ENCODE measurements at places on chromosomes 12 and 14.

DNA sequence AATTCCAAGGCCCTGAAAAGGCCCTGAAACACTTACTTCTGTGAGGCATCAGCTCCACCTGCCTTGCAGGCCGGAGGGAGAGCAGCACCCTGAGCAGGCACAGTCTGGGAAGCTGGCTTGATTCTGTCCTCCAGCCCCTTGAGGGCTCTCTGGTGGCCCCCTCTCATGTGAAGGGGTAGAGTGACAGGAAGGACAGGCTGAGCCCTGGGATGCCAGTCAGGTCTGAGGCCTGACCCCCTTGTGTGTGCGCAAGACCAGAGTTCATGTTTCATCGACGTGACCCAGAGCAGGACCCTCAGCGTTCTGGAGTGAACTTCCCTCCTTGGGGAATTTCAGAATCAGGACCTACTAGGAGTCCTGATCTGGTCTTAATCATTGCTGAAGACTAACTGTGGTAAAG is 1.3 kb downstream of the RNASE8 start:
- DNase-seq, result no peak

DNA sequence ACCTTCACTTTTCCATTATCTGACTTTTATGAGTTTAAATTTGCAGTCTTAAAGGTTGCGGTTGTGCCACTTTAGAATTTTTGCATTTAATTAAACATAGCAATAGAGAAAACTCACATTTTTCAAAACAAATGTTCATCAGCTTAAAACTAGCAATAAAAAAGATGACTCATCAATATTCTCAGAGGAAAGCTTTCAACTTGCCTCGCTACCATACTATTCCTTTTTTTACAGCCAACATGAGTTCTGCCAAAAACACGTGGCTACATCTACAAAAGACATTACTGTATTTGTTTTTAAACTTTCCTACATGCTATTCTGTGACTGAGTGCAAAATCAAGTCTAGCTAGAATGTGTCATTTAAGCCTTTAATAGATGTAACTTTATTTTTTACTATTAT is 497.1 kb downstream of the RPS29 start:
- DNase-seq, result no peak

GRCh38 chr12:12976366-12976765 is 23.7 kb downstream of the HEBP1 start:
- peak; percentile 97 for DNase-seq

DNA sequence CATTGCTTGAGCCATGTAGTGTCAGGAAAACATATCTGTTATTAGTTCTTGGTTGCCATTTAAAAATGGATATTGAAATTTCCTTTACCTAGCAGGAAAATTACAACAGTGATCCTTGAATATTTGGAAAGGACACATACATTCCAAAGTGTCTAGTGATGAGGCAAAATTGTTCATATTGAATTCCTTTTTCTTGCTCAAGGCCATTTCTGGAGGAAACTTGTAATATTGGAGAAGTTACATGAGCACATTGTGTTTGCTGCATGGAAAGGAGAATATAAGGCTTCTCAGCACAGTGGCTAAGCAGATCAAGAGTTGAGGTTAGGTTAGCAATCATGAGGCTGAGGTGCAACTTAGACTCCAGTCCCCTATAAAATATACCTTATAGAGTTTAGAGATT is 121.9 kb downstream of the PDE3A start:
- peak; percentile 72 for DNase-seq

- no peak for DNase-seq
These were observed 315.8 kb downstream of the BCL11B start for GRCh38 chr14:98956181-98956580.

DNA sequence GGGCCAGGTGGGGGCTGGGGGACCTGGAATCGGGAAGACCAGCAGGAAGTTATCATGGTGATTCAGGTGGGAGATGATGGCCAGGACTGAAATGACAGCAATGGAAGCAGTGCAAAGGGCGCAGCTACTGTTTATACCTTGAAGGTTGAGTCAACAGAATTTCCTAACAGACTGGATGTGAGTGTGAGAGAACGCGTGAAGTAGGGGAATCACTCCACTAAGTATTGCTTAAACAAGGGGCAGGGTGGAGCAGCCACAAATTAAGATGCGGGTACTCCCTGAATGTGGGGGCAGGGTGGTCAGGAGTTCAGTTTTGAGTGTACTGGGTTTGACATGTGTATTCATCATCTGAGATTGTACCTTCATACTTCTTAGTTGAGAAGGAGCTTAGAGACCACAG is 45.1 kb downstream of the MYF5 start:
- DNase-seq, result no peak

- DNase-seq, result peak; percentile 24
These were observed 143.1 kb downstream of the PCNX1 start for GRCh38 chr14:71050227-71050823.

DNA sequence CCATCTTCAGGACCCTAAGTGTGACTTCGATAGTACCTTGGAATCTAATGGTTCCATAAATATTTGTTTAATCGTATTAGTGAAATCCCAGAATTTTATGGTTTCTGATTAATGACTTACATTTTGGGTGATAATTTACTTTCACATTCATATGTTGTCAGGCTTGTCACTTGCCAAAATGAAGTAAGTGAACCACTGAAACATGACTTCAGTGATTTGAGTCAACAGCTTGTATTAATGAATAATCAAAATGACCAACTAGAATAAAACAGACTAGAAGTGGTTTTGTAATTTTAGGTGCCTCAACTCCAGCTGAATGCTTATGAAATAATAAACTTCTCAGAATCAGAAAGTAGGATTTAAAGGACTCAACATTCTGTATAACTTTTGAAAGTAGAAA is 517.1 kb downstream of the PRKD1 start:
- no peak for DNase-seq

DNA sequence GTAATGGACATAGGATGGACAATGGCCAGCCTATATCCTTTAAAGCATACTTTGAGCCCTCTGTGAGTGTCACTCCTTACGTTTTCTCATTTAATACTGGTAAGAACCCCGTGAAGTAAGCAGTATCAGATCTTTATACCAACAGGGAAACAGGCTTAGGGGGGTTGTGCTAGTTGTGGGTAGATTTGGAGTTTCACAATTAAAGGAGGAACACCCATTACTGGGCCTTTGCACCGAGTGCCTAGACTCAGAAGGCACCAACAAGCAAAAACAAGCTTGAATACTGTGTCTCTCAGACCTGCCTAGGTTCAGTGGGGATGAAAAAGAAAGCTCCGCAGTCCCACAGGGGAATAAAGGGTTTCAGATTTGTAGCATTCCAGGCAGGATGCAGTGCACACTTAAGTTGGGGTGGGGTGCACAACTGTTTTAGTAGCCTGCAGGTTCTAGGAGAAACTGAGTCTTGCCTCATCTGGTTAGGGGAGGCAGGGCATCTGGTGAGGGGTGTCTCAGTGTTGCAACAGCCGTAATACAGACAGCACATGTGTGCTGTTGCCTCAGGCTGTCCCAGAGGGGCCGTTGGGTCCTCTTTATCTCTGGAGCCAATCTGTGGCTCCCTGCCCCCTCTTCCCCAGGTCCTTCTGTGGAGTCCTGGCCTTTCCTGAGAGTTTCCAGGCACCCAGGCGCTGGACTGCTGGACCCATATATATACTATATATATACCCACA is 51.2 kb downstream of the IRAK3 start:
- no peak for DNase-seq

- no peak for DNase-seq
These were observed 71.3 kb downstream of the CLMN start for GRCh38 chr14:95248432-95248831.

- DNase-seq, result peak; percentile 82
These were observed 251.1 kb upstream of the BTG1 start for GRCh38 chr12:92396647-92397252.

DNA sequence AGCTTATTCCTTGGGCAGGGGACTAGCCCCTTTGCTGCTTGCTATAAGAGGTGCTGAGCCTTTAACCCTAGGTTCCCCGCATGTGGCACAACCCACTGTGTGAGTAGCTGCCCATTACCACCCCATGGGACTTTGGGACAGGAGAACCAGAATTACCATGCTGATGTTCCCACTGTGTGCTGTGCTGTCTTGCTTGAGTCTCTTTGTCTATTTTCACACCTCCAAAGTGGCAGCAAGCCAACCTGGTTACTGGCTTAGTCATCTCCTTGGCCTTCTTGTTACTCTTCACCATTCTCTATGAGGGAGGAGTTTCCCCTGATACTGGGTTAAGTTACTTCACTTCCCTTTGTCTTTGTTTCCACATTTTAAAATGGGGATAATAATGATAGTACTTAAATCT is 73.4 kb upstream of the ETV6 start:
- DNase-seq, result peak; percentile 71

GRCh38 chr12:12447236-12447635 is 90.4 kb downstream of the BORCS5 start:
- peak; percentile 31 for DNase-seq

DNA sequence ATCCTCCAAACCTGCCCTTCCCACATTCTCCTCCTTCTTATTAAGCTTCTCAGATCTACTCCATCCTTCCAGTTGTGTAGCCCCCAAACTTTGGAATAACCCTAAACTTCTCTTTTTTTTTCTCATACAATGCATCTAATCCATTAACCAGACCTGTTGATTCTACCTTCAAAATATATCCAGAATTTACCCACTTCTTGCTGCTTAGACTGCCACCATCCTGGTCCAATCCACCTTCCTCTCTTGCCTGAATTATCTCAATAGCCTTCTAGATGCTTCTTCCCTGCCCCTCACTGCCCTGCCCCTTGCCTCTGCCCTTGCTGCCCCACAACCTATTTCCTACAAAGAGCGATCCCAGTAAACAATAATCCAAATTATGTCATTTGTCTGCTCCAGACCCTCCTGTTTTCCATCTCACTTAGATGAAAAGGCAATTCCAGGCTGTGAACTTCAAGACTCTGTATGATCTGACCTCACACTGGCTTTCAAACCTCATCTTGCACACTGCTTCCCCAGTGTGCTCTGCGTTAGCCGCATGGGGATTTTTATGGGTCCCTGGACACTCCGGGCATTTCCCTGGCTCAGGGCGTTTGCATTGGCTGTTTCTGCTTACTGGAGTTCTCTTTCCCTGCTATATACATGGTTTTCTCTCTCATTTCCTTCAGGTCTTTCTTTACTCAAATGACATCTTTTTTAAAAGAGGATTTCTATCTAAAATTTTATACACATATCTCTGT is 42.6 kb upstream of the HIF1A start:
- DNase-seq, result peak; percentile 13

DNA sequence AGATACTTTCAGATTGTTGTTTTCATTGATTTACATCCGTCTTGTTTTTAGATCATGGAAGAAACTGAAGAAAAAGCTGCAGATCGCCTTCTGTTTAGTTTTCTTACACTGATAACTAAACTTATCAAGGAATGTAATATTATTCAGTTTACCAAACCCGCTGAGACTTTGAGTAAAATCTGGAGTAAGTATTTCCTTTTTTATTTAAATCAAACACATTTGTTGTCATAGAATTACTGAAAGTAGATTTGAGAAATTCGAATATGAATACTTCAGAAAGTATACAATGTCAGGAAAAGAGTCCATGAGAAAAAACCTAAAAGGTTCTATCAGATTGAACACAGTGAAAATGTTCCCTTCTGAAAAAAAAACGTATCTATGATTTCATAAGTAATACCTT is 32.0 kb downstream of the ARL1 start:
- no peak for DNase-seq

DNA sequence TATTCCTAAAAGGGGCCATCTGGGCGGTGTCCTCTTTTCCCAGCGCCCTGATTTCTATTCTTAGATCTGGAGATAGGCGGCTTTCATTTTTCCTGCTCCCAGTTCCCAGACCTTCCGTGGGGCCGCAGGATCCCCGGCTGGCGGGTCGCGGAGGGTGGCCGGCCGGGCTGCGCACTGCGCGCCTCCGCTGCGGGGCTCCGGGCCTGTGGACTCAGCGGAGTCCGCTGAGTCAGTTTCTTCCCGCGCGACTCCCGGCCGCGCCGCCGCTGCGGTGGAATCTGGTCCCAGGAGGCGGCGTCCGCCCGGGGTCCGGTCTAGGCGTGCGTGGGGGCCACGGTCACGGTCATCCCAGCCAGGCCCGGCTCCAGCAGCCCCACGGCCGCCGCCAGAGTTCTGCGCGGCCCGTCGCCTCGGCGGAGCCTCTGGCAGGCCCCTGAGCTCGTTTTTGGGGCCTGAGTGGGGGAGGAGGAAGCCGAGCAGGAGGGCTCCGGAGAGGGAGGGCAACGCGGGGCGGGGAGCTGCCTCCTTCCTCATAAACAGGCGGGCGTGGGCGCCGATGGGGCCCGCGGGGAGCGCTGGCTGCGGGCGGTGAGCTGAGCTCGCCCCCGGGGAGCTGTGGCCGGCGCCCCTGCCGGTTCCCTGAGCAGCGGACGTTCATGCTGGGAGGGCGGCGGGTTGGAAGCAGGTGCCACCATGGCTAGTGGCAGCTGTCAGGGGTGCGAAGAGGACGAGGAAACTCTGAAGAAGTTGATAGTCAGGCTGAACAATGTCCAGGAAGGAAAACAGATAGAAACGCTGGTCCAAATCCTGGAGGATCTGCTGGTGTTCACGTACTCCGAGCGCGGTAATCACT is at the start of gene LRRK2:
Gene LRRK2 (plus strand): TSS at position 559 of the 853 bp plus-strand sequence. CDS start 135 bp downstream, at position 694.
- peak; percentile 66 for DNase-seq

GRCh38 chr12:29245246-29245645 is 96.2 kb downstream of the FAR2 start:
- DNase-seq, result peak; percentile 24

GRCh38 chr14:23042162-23042965 is at the start of gene PSMB11:
TSS of gene PSMB11 (plus strand) at chr14:23042212. CDS start at chr14:23042226, 14 bp downstream.
- no peak for DNase-seq

GRCh38 chr12:130709971-130710732 is 5.9 kb downstream of the RIMBP2 start:
- no peak for DNase-seq

GRCh38 chr14:60514741-60515491 is 6.0 kb downstream of the SIX6 start:
- peak; percentile 9 for DNase-seq

DNA sequence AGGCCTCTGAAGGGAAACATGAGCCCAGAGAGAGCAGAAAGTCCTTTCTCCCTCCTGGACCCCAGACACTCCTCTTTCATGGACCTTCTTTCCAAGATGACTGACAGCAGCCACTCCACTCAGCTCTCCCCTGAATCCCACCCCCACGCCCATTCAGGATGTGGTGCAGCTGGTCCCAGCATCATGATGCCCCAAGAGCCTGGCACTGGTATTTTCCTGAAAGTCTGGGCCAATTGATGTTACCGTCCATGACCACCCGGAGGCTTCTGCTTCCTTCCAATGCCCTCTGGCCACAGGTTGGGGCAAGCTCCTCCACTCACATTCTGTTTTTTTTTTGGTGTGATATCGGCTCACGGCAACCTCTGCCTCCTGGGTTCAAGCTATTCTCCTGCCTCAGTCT is 112.6 kb downstream of the CALM1 start:
- no peak for DNase-seq

GRCh38 chr12:116257215-116257614 is 20.3 kb downstream of the MED13L start:
- no peak for DNase-seq

- DNase-seq, result no peak
These were observed 12.2 kb downstream of the GTF2H3 start for GRCh38 chr12:123645878-123646277.
